ENCODE measurements at places on chromosomes 6 and 20.

GRCh38 chr20:43066125-43066524, 123.6 kb downstream of the PTPRT start:
- no peak overlapping the region for H3K27ac ChIP-seq
- H3K4me1 ChIP-seq: no peaks in the 10 kb centered on the region
- no peak overlapping the region for H3K4me3 ChIP-seq
- DNase-seq: no peak
- H3K36me3 ChIP-seq: no peaks in the 10 kb centered on the region

GRCh38 chr6:7904654-7905319, 5.8 kb downstream of the TXNDC5 start:
- DNase-seq: no peak
- H3K27ac ChIP-seq: peak overlapping the region; percentile 6
- H3K27me3 ChIP-seq: no peaks in the 10 kb centered on the region
- peaks cover 17% of the 10 kb centered on the region for H3K4me1 ChIP-seq
- peaks cover 41% of the 10 kb centered on the region for H3K36me3 ChIP-seq
- H3K4me3 ChIP-seq: no peak overlapping the region

- no peak overlapping the region for H3K4me3 ChIP-seq
- DNase-seq: no peak
- peaks cover 9% of the 10 kb centered on the region for H3K36me3 ChIP-seq
- no peak overlapping the region for H3K27ac ChIP-seq
- H3K27me3 ChIP-seq: peaks cover 18% of the 10 kb centered on the region
These were observed 27.2 kb upstream of the SYNJ2 start for GRCh38 chr6:157954150-157955117.

- H3K4me3 ChIP-seq: no peak overlapping the region
- H3K27ac ChIP-seq: no peak overlapping the region
- no peaks in the 10 kb centered on the region for H3K27me3 ChIP-seq
- H3K4me1 ChIP-seq: no peaks in the 10 kb centered on the region
- no peak for DNase-seq
- no peaks in the 10 kb centered on the region for H3K36me3 ChIP-seq
These were observed 859.7 kb downstream of the EPHA7 start for GRCh38 chr6:92559611-92560010.

DNA sequence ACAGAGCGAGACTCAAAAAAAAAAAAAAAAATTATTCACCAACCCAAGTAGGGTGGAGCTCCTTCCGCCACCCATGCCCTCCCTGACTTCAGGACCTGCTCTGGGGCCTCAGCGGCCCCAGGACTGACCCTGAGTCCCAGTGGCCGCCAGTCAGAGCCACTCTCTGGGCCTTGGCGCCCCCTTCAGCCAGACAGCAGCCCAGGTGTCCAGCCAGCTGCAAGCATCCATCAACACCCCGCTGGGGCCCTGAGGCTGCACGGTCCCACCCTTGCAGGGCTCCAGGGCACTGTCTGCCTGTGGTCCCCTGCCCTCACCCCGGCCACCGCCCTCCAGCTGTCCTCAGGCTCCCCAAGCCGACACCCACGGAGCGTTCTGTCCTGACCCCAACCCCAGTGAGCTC, 11.4 kb upstream of the KCNQ2 start:
- no peak overlapping the region for H3K4me3 ChIP-seq
- no peaks in the 10 kb centered on the region for H3K36me3 ChIP-seq
- no peak overlapping the region for H3K27ac ChIP-seq
- H3K27me3 ChIP-seq: peaks cover 10% of the 10 kb centered on the region
- DNase-seq: no peak

- peaks cover 29% of the 10 kb centered on the region for H3K36me3 ChIP-seq
- H3K4me3 ChIP-seq: no peak overlapping the region
- H3K4me1 ChIP-seq: no peaks in the 10 kb centered on the region
- no peaks in the 10 kb centered on the region for H3K27me3 ChIP-seq
- H3K27ac ChIP-seq: no peak overlapping the region
- DNase-seq: no peak
These were observed 93.8 kb upstream of the POPDC3 start for GRCh38 chr6:105273589-105273988.

GRCh38 chr20:35917077-35917476, 37.2 kb downstream of the SCAND1 start:
- H3K4me3 ChIP-seq: no peak overlapping the region
- H3K4me1 ChIP-seq: peaks cover 3% of the 10 kb centered on the region
- H3K27me3 ChIP-seq: no peaks in the 10 kb centered on the region
- H3K36me3 ChIP-seq: peaks cover 51% of the 10 kb centered on the region

GRCh38 chr6:168624540-168624939, 183.6 kb downstream of the SMOC2 start:
- no peak for DNase-seq
- H3K4me3 ChIP-seq: no peak overlapping the region

DNA sequence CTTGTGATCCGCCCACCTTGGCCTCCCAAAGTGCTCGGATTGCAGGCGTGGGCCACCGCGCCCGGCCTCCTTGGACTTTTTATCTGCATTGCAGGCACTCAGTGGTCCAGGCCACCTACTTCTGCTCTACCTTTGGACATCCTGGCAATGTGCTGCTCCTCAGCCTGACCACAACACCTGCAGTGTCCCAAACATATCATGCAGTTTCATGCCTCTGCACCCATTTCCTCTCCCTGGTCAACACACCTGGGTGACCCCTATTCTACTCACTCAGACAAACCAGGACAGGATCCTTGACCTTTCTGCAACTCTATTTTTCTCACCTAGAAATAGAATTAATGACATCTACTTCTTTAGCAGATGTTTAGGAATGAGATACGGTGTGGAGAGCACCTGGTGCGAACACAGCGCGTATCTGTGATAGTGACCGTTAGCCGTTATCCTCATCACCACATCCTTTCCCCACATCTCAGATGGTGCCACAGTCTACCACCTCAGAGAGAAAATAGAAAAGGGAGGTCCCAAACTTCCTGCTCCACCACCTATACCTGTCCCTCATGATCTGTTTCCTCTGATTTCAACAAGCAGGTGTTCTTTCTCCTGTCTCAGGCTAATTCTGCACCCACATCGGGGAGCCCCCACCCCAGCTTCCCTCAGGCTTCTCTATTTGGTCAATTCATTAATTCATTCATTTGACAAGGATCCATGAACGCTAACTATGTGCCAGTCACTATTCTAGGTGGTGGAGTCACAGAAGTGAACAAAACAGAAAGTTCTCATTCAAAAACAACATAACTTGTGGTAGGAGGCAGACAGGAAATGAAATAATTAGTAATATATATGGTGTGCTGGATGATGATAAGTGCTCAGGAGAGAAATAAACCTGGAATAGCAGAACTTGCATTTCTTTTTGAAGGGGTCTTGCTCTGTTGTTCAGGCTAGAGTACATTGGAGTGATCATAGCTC, 4.3 kb upstream of the BTN3A2 start:
- no peaks in the 10 kb centered on the region for H3K27me3 ChIP-seq
- H3K36me3 ChIP-seq: no peaks in the 10 kb centered on the region
- H3K4me3 ChIP-seq: no peak overlapping the region
- peaks cover 47% of the 10 kb centered on the region for H3K4me1 ChIP-seq

Data from activated CD4-positive, alpha-beta memory T cell treated with anti-CD3 and anti-CD28 coated beads, Interleukin-2, amount 10 ng/mL, durations not matched to agents 7 days and 5 days (primary cell).